Stimulated activated CD8-positive, alpha-beta memory T cell treated with anti-CD3 and anti-CD28 coated beads, Interleukin-4, amount 100 ng/mL, for 1 hour (primary cell): ENCODE measurements at places on chromosomes 13 and 19.

DNA sequence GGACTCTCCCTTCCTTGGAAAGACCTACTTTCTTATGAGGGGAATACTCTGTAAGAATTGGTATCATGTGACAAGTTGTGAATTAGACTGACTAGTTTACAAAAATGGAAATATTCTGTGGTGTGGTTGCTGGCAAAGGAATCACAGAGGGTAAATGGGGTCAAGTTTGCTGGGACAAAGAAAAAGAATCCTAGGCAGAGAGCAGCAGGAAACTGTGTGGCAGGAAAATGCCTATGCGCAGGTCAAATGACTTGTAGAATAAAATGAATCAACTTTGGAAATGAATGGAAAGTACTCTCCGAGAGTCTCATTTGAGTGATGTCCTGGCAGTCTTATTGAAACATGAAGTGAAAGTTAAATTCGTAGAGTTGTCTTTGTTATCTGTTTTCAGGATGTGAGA lies 1250.7 kb downstream of the UQCRFS1 start:
- DNase-seq = no peak

DNA sequence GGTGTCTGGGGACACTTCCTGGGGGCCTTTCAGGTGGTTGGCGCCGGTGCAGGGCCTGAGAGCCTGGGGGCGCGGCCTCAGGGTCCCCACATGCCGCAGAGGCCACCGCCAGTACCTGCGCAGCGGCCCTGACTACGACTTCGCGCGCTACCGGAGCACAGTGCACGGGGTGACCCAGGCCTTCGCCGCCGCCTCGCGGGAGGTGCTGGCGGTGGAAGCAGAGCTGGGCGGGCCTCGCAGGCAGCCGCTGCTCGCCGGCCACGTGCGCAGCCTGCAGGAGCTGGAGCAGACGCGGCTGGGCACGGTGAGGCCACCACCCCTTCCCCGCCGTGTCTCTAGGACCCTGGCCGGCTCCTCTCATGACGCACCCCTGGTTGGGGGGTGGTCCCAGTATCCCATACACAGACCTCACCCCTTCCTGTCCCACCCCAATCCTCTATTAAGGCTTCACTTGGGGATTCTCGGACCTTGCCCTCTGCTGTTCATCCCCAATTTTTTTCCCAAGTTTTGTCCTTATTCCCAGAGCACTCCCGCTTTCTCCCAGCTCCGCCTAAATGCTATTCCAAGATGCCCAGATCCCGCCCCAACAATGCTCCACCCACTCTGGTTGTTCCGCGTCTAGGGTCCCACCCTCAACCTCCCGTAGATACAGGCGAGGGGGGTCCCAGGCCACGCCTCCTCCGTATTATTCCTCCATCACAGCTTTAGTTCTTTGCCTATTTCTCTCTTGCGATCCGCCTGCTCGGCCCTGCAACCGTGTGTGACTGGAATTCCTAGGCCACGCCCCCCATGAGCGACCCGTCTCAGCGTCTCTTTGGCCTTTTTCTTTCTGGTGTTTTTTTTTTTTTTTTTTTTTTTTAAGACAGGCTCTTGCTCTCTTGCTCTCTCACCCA lies 1.0 kb downstream of the REX1BD start:
- DNase-seq = peak; percentile 38

DNA sequence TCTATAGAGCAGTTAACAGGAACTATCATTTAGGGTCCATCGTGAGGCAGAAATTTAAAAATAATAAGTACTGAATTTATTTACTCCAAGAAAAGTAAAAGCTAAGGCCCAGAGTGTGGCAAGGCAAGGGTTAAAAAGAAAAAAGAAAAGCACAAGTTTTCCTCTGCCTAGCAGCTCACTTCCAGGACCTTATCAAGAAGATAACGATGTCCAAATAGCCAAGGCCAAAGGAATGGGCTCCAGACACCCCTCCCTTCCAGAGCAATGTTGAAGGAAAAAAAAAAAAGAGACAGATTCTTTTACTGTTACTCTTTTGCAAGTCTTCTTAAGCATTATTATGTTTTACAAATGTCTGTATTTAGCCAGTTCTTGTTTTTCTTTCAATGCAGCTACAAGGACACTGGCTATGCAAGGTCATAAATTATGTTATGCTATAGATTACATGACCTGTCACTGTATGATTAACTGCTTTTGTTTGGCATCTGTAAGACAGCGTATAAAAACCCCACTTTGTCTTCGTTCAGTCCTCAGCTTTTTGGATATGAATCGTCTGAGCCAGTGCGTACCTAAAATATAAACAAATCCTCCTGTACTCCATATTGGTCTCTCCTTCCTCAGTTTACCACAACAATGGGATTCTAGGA lies 2.9 kb upstream of the ZNF700 start:
- DNase-seq = no peak

DNA sequence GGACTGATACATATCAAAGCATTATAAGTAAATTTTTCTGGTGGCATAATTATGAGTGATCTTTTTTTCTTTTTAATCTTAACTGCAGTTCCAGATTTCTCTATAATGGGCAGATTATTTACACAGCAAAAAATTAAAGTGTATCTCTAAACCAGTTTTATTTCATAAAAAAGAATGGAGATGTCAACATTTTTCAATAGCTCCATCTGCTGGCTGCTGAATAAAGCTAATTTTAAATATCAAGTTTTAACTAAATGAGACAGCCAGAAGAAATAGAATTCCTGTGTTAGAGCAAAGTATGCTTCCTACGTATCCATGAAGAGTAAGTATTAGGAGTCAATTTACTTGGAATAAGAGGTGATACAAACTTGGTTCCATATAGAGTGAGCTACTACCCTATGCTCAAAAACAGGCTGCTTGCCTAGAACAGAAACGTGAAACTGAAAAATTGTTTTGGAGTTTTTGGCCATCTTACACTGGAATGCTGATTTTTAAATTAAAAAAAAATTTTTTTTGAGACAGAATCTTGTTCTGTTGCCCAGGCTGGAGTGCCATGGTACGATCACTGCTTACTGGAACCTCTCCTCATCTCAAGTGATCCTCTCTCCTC lies 5.0 kb upstream of the PDS5B start:
- no peak for DNase-seq

DNA sequence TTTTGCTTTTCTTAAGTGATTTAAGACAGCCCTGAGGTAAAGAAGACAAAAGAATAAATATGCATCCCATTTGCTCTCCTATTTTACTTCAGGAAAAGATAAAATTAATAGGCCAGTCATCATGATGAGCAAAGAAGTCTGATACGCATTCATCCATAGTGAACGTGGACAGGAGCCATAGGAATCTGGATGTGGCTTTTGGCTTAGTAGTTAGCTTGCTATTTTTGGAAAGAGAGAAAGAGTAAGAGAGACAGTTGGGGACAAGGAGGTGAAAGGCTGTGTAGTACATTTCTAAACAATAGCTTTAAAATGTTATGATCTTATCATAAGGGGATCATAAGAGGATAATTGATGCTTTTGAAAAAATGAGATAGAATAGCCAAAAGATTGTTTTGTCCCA lies 545.2 kb downstream of the IRS2 start:
- no peak for DNase-seq

GRCh38 chr13:72341904-72342303 lies 385.5 kb downstream of the MZT1 start:
- DNase-seq = no peak

GRCh38 chr13:72983085-72983768 lies 75.6 kb upstream of the KLF5 start:
- no peak for DNase-seq

GRCh38 chr13:43298816-43299215 lies 275.4 kb downstream of the DNAJC15 start:
- no peak for DNase-seq

DNA sequence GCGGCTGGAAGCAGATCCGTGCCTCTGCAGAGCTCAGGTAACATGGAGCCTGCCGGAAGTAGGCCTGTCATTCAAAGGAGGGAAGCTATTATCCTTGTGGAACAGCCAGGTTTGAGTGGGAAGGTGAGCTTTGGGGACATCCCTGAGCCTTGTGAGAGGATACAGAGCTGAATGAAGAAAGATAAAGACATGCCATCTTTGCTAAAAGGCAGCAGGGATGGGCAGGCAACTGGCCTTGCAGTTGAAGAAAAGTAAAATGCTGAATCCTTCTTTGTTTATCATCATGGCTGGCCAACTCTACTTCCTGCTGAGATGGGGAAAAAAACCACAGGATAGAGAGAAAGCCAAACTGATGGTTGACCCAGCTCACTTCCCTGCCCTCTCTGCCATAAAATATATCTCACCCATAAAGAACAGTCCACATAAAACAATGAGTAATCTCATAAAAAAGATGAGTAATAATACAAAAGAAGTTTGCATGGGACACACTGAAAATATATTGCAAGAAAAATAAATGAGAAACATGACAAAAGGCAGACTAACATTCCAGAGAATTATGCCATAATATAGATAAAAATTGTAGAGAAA lies 226.3 kb downstream of the DLEU7 start:
- no peak for DNase-seq
